ENCODE measurements at places on chromosomes 4 and X.
A peak's percentile ranks its signal among the peaks of the same experiment; 100 is the strongest.

DNA sequence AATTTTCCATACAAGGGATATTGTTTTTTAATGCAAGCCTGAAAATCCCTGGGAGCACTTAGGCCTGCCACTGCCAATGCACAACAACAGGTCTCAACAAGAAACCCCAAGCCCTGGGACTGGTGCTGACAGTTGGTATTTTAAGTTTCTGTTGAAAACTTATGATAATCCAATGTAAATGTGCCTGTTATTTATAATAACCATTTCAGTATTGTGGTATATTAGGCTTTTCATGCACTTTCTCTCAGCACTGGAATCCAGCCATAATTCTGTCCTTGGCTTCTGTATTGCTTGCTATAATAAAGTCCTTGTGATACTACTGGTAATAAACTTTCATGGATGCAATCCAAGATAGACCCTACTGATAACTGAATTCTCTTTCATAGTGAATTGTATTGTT is 218.9 kb downstream of the PCDH7 start:
- DNase-seq: no peak

DNA sequence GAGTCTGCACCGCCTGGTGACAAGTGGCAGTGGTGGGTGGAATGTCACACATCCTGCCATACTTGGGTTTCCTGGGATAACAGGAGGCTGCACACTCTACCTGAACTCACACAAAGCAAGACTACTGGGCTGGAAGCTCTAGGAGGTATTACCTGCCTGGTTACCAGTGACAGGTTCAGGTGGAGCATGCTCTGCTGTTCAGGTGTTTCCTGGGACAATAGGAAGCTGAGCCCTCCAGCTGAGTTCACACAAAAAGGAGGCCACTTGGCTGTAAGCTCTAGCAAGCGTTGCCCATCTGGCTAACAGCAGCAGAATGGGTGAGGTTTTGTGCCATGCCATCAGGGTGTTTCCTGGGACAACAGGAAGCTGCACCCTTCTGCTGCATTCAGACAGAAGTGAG is 17.4 kb upstream of the UGT2B7 start:
- DNase-seq: no peak

DNA sequence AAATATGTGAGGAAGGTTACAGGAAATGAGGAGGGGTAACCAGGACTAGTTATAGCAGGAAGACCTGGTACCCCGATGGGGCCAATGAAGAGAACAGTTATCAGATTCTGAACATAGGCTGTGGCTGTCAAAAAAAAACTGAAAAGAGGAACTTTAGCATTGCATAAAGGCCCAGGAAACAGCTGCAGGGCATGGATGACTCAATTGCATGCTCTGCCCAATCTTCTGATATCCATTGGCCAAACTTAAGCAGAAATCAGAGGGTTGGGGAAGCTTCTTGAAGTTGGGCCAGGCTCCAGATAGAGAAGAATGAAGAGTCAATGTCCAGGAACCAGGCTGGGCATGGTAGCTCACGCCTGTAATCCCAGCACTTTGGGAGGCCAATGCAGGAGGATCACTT is 1222.4 kb upstream of the PRKX start:
- no peak for DNase-seq

DNA sequence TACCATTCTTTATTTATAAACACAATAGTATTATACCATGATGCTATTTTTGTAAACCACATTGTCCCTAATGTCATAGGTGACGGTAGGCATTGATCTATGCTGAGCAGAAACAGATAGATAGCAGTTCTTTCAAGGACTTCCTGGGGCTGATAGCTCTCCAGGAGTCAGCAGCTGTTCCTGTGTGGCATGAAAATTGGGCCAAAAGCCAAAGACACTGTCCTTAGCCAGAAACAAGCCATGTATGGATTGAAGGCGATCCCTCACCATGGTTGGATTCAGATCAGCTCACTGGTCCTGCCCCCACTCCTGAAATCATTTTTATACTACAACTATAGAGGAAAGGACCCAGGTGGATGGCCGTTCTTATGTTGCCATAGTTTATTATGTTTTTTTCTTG is 53.6 kb downstream of the DDX60 start:
- DNase-seq: no peak

DNA sequence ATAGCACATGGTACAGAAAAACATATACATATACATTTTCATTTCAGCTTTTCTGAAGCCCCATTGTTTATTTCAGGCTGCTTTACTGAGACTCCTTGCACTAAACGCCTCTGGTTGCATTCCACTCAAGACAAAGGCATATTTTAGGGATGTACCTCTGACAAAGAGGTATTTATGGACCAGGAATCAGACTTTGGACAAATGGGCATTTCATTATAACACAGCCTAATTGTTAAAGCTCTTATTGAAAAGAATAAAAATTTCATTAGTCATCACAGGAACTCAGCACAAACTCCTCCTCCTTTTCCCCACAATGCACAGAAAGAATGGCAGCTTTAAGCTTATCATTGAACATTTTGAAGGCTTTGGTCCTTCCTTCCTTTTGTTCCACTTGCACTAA is 62.9 kb upstream of the UGT8 start:
- no peak for DNase-seq

GRCh38 chrX:52437212-52437611 is 58.4 kb upstream of the XAGE1A start:
- no peak for DNase-seq

DNA sequence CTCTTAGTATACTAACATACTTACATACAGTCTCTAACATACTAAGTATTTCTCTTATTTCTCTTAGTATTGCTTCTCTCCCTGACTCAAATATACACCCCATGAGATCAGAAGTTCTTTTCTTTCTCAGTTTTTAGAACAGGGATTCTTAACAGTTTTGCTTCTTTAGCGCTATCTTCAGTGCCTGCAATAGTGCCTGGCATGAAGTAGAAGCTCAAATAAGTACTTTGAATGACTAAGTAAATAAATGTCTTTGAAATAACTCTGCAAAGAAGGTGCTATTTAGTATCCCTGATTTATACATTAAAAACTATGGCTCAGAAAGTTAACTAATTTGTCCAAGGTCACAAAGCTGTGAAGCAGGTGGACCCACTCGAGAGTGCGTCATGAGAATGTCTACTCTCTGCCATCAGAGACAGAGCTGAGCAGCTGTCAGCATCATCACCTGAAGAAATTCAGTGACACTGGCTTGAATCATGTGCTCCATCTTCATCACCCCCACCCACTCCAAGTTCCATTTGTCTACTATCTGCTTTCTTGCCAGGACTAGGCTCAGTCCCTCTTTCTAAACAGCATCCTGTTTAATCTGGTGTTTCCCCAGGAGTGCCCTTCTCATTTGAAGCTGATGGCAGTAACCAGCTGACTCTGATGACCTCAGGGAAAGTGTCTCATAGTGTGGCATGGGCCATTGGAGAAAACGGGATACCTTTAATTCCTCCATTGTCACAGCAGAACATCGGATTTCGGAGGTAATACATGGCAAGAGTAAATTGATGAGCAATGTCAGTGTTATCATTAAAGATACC is 83.1 kb downstream of the CC2D2A start:
- DNase-seq: no peak

DNA sequence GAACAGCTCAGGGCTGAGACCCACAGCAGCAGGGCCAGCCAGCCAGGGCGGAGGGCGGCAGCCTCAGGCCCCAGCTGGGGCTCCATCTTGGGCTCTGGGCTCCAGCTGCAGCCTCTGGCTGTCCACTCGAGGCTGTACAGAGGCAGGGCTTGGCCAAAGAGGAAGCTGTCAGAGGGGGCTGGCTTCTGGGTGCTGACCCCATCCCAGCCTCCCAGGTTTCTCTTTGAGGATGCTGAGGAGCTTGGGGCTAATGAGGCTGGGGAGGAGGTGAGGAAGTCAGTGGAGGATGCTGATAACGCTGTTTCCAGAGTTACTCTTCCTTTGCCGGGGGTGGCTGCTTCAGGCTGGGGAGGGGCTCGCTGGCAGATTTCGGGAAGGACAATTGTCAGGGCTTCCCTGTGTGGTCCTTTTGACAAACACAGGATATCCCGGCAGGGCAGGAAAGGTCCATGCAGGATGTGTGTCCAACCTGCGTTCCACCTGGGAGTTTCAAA is at the start of gene DIPK2B:
Gene DIPK2B (minus strand): TSS at position 136 of the 494 bp plus-strand sequence. CDS start 50 bp downstream, at position 86.
- no peak for DNase-seq

GRCh38 chrX:66150163-66150562 is 13.9 kb upstream of the HEPH start:
- no peak for DNase-seq

- peak; percentile 38 for DNase-seq
Observed at GRCh38 chr4:40992472-40993295, 221.7 kb downstream of the APBB2 start.

GRCh38 chr4:20254511-20255250 is 3.0 kb downstream of the SLIT2 start:
- DNase-seq: no peak

GRCh38 chr4:79964400-79965211 is 108.4 kb downstream of the ANTXR2 start:
- no peak for DNase-seq

DNA sequence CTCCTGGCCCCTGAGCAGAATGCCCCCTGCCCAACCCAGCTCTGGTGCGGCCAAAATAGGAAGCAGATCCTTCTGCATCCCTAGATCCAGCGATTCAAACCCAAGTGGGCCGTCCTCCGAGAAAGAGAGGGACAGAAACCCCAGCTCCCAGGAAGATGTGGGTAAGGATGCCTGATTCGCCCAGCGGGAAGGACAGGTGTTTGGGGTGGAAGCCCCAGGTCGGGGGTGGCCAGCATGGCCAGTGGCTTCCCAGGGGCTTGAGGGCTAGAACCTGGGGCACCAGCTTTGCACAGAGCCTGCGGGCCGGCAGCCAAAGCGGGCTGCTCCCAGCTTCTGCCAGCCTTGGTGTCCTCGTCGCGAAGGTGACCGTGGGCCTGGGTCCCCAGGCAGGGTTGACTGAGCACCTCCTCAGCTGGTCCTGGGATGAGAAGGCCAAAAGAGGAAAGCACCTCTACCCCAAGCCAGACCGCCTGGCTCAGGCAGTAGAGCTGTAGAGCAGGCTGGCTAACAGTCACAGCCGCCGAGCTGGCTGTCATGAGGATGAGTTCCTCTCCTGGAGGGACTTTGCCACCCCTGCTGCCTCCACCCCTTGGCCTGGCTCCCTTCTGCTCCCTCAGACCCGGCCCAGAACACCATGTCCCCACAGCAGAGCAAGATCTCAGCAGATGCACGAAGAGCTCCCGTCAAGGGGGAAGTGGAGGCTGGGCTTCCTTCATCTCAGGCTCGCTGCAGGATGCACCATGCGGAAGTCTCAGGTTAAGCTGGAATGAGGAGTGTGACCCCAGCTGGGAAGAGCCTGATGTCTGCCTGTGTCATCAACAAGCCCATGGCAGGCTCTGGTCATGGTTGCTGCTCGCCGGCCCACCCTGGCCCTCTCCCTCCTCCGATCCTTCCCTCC is 59.9 kb downstream of the CPZ start:
- no peak for DNase-seq

DNA sequence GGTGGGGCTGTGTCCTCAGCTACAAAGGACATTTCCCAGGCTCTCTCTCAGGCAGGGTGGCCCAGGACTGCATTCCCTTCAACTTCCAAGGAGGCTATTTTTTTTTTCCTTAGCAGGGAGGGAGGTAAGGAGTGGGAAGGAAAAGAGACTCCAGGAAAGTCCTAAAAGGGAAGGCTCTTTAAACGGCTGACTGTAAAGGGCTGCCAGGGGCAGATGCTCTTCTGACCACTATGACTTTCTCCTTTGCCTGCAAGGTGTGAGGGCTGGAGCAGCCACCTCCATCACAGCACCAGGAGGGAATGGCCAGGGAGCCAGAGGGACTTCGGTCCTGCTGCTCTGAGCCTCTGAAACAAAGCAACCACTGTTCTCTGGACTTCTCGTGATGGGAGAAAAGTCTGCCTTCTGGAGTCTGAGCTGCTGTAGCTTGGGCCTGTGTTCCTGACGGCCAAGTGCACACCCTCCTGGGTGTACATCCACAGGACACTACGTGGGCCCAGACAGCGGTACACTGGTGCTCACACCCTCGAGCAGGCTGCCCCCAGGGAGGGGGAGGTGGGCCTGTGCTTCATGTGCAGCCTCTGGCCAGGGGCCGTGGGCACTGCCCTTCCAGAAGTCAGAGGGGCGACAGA is 17.9 kb downstream of the NAT8L start:
- peak; percentile 31 for DNase-seq

GRCh38 chr4:102862016-102862415 is 6.8 kb upstream of the CISD2 start:
- DNase-seq: no peak

DNA sequence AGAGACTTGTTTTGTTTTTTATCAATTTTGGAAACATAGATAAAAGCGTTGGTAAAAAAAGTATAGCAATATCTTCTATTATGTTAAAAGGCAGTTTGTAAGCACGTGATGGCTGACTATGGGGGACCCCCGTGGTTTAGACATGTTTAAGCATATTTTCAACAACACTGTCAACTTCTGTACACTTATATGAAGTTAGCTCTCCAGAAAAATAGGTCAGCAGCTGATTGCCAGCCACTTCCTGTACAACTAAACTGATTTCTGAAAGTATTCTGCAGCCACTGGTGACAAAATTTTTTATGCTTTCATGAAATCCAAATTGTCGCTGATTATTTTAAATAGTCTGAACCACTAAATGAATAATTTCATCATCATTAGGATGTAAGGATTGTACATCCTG is 45.2 kb downstream of the RBMX2 start:
- DNase-seq: no peak

DNA sequence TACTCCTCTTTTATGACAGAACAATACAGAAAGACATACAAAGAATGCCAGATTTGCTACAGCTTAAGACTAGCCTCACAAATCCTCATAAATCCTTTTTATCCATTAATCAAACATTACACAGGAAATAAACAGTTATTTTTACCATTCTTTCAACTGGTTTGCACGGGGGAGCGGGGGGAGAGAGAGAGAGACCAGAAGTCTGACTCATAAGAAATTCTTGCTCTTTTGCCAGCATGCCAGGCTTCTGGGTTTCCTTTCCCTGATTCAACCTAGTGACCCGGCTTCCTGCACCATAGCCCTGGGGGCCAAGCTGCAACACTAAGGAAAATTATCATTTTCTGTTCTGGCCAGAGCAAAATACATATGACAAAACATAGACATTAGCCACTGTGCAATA is 6.8 kb upstream of the RRAGB start:
- no peak for DNase-seq

GRCh38 chrX:51860679-51861078 is 32.7 kb upstream of the MAGED1 start:
- peak; percentile 6 for DNase-seq

GRCh38 chrX:17226736-17227135 is 148.3 kb upstream of the NHS start:
- DNase-seq: no peak

- DNase-seq: no peak
Observed at GRCh38 chr4:118981171-118981838, 92.7 kb downstream of the SYNPO2 start.

- no peak for DNase-seq
Observed at GRCh38 chr4:147050356-147050765, 104.7 kb upstream of the TTC29 start.

- DNase-seq: no peak
Observed at GRCh38 chrX:138914767-138915166, 203.2 kb upstream of the FGF13 start.

DNA sequence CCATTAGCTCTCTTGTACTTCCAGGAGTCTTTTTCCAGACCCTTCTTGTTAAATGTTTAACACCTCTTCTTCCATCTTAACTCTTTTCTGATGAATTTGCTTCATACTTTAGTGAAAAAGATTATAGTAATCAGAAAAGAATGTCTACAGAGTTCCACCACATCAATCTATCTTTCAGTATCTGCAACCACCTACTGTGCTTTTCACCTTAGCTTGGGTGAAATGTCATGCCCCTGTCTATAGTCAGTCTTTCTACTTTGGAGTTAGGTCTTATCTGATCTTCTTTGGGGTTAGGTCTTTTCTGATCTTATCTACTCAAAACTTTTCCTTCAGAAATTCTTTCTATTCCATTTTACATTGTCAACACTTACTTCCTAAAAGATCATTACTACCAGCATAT is 1310.2 kb downstream of the PCDH7 start:
- no peak for DNase-seq

All from GM13977 (cell line).